ENCODE measurements at places on chromosomes 16 and 17.

GRCh38 chr17:3710951-3711383, 12.7 kb upstream of the HASPIN start:
- peak; percentile 99 for ATAC-seq

- peak; percentile 37 for ATAC-seq
Measured at GRCh38 chr17:36197387-36197703, 787 bp upstream of the CCL3L1 start.

DNA sequence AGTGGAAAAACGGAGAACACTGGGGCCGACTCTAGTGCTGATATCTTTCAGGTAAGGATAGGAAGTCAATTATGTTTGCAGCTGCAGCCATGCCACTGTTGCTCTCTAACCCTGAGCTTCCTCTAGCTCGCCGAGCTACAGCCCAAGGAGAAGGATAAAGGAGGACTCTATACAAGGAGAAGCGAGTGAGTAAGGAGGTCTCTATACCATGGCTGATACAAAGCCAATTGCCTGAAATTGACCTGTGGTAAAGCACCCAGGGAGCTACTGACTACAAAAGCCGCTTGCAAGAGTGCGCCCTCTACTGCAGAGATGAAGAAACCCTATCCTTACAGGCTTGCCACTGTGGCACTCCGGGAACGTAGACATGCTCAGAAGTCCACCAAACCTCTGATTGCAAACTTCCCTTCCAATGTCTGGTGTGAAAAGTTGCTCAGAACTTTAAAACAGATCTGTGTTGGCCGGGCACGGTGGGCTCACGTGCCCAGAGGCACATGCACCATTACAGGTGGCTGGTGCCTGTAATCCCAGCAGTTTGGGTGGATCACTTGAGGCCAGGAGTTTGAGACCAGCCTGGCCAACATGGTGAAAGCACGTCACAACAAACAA, 10.8 kb upstream of the SLC46A1 start:
- peak; percentile 87 for ATAC-seq

DNA sequence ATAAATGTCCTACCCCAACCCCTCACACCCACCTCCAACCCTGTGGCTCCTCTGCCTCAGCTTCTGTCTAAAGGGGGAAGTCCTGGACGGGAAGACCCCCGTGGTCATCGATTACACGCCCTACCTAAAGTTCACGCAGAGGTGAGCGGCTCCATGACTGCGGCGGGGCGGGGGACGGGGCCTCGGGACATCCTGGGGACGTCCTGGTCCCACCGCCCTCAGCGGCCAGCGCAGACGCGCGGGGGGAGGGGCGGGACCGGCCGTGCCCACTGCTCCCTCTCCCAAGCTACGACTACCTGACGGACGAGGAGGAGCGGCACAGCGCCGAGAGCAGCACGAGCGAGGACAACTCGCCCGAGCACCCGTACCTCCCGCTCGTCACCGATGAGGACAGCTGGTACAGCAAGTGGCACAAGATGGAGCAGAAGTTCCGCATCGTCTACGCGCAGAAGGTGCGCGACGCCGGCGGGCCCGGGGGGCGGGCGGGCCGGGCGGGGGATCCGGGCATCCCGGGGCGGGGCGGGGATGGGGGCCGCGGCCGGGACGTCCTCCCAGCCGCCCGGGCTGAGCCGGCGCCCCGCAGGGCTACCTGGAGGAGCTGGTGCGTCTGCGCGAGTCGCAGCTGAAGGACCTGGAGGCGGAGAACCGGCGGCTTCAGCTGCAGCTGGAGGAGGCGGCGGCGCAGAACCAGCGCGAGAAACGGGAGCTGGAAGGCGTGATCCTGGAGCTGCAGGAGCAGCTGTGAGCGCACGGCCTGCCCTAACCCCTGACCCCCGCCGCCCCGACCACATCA, 6.7 kb downstream of the RUNDC3A start:
- peak; percentile 67 for ATAC-seq

- no peak for ATAC-seq
Measured at GRCh38 chr16:79287424-79287917, 313.1 kb downstream of the MAF start.

- no peak for ATAC-seq
Measured at GRCh38 chr17:48745381-48746275, 17.1 kb upstream of the HOXB13 start.

DNA sequence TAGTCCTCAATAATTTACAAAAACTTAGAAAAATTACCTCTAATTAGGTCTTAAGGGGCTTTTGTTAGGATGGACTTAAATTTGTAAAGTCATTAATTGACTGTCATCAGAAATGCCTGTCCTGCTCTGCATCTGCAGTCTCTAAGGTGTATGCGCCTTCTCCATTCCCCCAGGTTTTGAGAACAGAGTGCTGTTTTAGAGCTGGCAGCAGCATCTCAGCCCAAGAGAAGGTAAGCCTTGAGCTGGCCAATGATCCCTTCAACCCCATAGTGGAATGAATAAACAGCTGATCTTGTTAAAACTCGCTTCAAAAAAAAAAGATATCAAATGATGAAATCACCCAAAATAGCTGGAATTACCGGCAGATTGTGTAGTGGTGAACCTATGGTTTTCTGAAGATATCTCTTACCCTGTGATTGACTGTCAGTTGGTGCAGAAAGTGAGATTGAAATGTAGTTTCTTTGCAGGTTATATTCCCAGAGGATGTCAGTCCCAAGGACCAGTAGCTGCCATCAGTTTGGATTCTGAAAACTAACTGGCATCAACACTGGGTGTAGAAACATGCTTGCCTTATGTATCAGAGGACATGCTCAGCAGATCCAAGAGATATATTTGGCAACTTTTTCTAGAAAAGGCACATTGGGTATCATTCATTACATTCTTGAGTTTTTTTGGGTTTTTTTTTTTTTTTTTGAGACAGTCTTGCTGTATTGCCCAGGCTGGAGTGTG, 25.7 kb downstream of the TRPV2 start:
- ATAC-seq = no peak

GRCh38 chr16:88505405-88506082, 52.5 kb downstream of the ZFPM1 start:
- no peak for ATAC-seq

GRCh38 chr16:2497695-2498484, 15.9 kb upstream of the ATP6V0C start:
- ATAC-seq = no peak

DNA sequence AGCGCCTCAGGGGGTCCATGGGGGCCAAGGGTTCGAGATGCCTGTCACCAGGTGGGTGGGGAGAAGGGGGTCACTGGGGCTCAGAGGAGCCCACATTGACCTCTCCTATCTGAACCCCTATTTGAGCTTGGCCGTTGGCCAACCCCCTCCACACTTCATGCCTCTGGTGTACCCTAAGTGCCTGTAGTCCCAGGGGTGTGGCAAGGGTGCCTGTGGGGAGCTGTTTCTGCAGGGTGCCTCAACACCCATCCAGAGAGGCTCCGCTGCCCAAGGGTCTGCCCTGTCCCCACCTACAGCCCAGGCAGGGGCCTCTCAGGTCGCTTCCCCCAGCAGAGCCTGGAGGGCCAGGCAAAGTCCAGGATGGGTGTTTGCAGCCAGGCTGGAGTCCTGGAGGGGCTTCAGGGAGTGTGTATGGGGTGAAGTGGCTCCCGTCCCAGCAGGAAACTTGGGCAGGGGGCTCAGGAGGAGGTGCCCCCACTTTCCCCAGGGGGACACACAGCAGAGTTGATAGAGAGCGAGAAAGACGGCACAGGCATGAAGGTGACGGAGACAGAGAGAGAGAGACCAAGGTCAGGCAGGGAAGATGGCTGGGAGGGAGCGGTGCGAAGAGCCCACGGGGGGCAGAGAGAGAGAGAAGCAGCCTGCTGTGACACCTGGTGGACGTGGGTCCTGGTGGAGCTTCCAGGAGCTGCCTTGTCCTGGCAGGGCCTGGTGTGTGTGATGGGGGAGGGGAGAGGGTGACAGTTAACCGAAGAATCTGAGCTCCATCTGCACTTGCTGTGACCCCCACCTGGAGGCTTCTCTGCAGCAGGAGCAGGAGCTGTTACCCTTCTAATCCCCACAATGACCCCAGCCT, at the start of gene SEPTIN12:
Gene SEPTIN12, minus strand, starts transcription at position 719 of the 856 bp plus-strand sequence. Its CDS starts 700 bp downstream, at position 19.
- peak; percentile 16 for ATAC-seq

- ATAC-seq = no peak
Measured at GRCh38 chr17:83171661-83172060, 92.3 kb downstream of the METRNL start.

DNA sequence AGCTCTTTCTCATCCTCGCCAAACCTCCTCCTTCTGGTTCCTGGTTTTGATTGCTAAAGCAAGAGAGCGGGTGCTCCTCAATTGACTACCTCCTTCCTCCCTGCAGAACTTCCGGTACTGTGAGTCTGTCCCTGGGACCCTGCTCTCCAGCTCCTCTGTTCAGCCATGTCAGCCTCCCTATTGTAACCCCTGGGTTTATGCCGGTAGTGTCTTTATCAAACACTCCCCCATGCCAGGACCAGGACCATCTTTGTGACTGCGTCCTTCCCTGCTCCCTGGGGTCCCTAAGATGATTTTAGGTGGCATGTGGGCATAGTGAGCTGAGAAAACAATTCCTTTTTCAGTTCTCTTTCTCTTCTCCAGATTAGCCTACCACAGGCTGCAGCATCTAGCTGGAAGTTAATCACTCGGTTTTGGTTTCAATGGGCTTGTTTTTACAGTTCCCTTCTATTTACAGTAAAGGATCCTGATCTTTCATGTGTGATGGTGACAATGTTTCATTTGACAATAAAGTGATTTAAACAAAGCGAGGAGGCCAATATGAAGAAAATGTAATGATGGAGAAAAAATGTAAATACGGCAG, 27.7 kb upstream of the IL21R start:
- peak; percentile 68 for ATAC-seq

DNA sequence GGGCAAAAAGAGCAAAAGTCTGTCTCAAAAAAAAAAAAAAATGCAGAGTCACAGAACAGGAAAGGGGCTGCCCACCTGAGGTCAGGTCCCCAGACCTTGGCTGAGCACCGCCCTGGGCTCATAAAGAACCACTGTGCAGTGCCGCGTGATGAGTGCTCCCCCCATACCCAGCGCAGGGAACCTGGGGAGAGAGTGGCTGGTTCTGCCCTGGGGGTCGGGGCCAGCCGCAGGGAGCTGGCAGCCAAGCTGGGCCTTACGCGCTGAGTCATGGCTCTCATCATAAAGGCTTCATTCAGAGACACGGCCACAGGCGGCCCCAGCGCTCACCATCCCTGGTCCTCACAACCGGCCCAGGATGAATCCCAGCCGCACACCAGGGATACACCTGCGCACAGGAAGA, 80.7 kb downstream of the RAB11FIP4 start:
- no peak for ATAC-seq

DNA sequence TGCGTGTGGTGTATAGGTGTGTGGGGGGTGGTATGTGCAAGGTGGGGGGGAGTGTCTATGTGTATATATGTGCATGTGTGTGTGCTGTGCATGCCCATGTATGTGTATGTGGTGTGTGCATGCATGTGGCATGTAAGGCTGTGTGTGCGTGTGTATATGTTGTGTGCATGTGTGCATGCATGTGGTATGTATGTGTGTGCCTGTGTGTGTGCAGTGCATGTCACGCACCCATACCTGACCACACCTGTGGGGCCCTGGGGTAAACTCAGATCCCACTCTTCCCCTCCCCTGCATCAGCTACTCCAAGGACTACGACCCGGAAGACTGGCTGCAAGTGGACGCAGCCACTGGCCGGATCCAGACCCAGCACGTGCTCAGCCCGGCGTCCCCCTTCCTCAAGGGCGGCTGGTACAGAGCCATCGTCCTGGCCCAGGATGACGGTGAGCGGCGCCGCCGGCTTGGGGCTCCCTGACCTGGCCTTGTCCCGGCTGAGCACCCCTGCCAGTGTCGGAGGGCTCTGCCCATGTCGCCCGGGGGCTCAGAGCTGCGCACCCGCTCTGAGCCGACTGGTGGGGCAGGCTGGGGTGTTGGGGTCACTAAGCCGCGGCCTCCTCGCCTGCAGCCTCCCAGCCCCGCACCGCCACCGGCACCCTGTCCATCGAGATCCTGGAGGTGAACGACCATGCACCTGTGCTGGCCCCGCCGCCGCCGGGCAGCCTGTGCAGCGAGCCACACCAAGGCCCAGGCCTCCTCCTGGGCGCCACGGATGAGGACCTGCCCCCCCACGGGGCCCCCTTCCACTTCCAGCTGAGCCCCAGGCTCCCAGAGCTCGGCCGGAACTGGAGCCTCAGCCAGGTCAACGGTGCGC, 9.1 kb downstream of the SLC22A31 start:
- no peak for ATAC-seq

DNA sequence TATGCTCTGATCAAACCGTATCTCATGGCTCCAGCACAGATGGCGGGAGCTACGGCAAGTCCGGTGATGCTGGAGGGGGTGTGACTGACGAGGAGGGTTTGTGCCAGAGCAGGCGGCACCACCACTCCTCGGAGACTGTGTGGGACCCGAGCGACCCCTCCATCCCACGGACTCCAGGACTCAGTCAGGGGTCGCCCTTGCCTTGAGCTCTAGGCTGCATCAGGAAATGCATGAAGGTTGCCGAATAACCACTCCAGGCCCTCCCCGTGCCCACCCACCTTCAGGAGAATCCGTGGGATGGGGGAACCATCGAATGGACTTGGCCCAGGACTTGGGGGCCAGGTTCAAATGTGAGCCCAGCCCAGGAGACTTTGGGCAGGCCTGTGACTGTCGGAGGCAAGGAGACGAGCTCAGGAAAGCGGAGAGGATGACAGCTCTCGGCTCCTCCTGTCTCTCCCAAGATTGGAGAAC, 60.2 kb upstream of the ZNF469 start:
- no peak for ATAC-seq
